ENCODE measurements at places on chromosomes 3 and 15.

- DNase-seq = no peak
Measured at GRCh38 chr3:176655404-176656094, 541.7 kb downstream of the TBL1XR1 start.

DNA sequence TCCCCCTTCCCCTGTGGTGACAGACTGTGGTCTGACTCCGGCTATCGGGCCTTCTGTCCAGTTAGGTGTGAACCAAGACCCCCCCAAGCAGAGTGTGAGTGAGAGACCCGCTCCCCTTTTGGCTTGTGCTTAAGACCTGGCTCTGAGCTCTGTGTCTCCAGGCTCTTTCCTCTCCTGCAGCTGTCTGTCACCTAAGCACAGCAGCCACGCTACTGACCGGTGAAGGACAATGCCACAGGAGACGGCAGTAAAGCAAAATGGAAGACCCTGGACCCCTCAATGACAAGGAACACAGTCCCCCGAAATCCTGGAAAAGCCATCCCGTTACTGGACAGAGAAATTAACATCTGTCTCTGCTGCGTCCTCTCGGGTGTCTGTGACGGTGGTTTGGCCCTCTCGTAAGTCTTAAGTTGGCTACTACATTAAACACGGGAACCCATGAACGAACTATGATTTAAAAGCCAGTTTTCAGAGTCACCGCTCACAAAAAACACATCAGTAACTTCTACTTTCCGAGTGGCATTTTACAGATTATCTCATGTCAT is 53.7 kb downstream of the CHSY1 start:
- no peak for DNase-seq

- no peak for DNase-seq
Measured at GRCh38 chr15:67946701-67947100, 106.9 kb upstream of the RNU6-1 start.

DNA sequence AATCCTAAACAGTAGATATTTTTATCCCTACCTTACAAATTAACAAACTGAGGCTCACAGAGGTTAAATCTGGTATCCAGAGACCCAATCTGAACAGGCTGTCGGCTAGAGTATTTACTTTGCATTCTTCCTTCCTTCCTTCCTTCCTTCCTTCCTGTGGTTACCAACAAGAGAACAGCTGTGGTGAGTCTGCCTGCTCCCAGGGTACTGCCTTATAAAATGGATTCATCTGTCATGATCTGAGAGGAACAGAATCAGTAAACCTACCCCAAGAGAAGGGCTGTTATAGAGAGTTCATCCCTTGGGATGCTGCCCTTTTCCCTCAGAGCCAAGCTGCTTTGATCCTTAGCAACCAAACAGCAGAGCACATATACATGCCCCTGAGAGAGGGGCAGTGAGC is 3.6 kb downstream of the GADL1 start:
- DNase-seq = no peak

- peak; percentile 37 for DNase-seq
Measured at GRCh38 chr3:179260949-179261765, 10.2 kb upstream of the KCNMB3 start.

- no peak for DNase-seq
Measured at GRCh38 chr15:69075440-69075839, 60.9 kb downstream of the NOX5 start.

DNA sequence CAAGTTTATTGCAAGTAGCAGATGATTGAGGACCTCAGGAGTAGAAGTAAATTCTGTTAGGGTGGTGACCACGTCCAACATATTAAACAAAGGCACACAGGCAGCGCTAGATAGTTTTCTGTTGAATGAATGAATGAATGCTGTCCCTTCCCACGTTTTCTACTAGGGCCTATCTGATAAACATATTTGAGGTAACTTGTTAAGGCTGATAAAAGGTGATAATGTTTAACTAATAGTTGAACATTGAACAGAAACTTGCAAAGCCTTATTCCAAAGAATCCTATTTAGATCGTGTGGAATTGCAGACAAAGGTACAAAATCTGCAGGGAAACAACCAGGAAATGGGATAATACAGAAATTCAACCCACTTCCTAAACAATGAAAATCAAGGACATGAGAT is 559.5 kb upstream of the SEMA6D start:
- no peak for DNase-seq

DNA sequence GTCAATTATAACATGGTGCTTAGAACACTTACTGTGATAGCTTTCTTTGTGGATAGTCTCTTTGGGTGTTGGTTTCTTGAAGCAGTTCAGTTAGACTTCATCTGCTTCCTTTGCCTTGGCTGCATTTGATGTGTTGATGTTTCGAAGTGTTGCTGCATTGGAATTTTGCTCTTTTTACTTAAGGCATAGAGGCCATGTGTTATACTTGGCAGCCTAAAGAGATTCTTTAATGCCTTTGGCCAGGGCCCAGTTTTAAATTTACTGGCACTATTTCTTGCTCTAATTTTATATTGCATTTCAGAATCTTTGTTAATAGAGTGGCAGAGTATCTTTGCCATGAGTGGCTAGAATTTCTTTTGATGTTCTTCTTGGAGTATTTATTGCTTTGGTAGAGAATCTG is 21.2 kb downstream of the NR1D2 start:
- DNase-seq = no peak

- no peak for DNase-seq
Measured at GRCh38 chr3:148186881-148187280, 510.8 kb upstream of the AGTR1 start.

GRCh38 chr15:58148633-58149445 is 10.7 kb downstream of the AQP9 start:
- no peak for DNase-seq

DNA sequence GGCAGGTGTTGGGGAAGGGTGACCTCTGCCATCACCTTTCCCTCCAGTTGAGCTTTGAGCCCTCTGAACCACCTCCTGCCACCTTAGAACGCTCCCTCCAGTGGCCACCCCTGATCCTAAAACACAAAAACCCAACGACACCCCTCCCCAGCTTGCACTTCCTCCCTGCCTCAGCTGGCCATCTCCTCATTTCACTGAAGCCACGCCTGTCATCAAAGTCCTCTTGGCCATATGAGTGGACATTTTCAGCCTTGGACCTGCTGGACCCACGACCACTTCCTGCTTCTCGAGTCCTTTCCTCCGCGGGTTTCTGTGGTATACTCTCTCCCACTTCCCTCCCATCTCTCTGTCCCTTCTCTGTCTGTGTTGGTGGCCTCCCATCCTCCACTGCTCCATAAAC is 48.5 kb upstream of the NR2C2 start:
- DNase-seq = no peak

- no peak for DNase-seq
Measured at GRCh38 chr15:66955871-66956585, 109.4 kb upstream of the SMAD3 start.

DNA sequence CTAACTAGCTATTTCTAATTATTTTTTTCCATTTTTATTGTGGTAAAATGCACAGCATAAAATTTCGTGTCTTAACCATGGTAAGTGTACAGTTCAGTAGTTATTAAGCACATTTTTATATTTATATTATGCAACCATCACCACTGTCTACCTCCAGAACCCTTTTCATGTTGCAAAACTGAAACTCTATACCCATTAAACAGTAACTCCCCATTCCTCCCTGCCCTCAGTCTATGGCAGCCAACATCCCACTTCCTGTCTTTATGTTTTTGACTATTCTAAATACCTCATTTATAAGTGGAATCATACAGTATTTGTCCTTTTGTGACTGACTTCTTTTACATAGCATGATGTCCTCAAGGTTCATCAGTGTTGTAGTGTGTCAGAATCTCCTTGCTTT is 25.5 kb downstream of the SLC35A5 start:
- DNase-seq = no peak

DNA sequence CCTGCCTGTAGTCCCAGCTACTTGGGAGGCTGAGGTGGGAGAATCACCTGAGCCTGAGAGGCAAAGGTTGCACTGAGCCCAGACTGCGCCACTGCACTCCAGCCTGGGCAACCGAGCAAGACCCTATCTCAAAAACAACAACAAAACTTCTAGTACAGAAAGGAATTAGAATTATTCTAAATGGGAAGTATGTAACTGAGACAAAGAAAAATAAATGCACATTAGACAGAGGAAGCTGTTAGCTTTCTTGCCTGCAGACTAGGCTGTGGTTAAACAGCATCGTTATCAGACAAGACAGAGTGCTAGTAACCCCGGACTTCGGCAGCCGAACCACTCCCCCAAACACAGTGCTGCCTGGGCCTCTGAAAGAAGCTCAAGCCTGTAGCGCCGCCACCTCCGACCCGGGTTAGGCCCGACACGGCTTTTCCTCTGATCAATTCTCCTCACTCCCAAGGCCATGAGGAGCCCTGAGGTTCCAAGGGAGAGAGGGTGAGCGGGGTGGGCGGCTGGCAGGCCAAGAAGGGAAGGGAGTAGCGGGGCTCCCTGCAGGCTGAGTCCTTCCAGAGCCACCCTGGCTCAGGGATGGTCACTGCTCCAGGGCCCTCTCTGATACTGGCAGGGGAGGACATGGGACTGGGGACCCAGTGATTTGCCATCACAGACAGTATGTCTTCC is 44.8 kb upstream of the MUC4 start:
- no peak for DNase-seq

DNA sequence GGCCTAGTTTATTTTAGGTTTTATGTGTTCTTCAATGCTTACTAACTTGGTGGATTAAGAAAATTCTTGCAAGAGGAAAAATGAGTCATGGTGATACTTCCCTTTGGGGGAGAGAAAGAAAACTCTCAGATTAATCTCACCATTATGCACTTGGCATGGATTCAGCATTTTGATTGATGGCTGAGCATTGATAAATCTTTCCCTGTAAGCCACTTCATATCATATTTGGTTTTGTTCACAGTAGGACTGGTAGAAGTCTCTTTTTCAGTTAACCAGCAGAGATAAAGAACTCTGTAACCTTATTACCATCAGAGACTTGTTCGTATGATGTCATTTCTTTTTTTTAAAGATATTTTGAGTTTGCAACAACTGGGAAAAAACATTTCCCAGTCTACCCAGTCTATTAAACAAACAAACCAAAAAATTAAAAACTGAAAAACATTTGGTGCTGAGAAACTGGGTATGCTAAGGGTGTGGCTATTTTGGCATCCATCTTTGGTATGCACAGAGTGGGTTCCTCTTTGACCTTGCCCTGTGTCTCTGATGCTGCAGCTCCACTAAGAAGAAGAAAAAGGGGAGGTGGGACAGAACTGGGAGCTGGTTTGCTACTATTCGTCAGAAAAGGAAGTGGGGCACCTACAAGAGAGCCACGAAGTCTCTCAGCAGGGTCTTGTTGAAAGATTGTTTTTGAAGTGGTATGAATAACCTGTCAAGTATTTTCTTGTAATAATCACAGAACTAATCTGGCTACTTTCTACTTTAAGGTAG is 17.2 kb downstream of the TMOD3 start:
- no peak for DNase-seq

- no peak for DNase-seq
Measured at GRCh38 chr15:41789236-41789635, 15.0 kb downstream of the MAPKBP1 start.

DNA sequence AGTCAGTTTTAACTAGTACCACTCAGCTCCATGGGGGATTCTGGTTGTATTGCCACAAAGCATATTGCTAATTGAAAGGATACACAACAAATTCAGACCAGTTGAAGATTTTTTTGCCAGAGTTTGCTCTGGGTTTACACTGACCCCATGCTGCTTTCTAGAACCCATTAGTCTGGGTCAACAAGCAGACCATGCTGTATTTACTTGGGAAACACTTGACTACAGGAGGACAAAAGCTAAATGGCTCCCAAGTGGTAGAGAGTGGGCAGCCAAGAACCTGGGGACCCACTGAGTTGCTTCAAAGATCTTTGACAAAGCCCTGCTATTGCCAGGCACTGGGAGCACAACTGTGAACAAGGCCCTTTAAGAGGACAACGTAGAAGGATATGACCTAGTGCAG is 86.8 kb upstream of the PSMD6 start:
- no peak for DNase-seq

- DNase-seq = no peak
Measured at GRCh38 chr3:182690172-182690571, 103.1 kb upstream of the ATP11B start.

- DNase-seq = no peak
Measured at GRCh38 chr3:150303768-150304167, 104.3 kb upstream of the TSC22D2 start.

DNA sequence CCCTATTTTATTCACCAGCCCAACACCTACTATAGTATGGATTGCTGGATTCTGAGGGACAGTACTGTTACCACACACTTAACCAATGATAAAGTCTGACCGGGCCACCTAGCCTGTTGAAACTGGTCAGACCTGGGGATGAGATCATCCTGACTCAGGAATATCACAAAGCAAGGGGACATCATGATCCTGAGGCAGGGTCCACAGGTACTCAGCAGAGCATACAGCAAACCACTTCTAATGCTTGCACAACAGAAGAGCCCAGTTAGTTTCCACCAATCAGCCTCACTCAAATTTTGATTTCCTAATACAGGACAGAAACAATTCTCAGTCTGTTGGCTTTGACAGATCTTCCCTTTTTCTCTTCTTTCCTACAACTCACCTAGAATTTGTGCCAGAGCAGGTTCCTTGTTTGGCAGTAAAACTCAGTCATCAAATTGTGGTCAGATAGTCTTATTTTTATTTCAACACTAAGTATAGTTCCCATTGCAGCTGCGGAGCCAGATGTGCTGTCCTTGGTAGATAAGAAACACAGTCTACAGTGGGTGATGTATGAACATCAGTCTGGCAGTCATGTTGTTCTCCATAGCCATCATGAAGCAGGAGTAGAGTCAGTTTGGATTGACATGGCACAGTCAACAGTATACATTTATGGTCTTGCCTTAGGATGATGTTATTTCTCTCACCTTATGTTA is 90.1 kb upstream of the PRR23C start:
- DNase-seq = no peak

GRCh38 chr3:178454726-178455125 is 81.5 kb upstream of the KCNMB2 start:
- no peak for DNase-seq

DNA sequence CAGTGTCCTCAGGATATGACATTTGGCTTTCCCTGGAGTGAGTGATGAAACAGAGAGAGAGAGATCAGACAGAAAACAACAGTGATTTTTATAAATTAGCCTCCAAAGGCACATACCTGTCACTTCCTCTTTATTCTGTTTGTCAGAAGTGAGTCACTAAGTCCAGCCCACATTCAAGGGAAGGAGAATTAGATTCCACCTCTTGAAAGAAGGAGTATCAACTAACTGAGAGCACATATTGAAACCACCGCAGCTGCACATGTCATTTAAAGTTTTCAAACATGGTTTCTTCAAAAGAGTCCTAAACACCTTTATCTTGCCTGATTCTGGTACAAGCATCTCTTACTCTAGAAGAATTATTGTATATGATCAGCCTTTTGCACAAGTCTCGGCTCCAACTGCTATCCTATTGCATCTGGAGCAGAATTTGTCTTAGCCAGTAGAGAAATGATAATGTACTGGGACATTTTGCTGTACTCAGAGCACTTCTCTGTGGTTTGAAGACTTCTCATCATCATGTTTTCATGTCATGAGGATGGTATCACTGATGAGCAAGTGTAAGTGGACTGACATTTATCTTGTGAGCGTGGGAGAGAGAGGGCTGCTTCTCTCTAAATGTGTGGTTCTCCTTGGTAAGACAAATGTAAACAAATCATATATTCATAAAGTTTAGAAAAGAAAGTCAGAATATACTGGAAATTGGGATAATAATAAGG is 338.9 kb upstream of the CFAP20DC start:
- no peak for DNase-seq

GRCh38 chr3:48576647-48577046 is 13.1 kb upstream of the UCN2 start:
- no peak for DNase-seq

- DNase-seq = no peak
Measured at GRCh38 chr3:118805007-118805406, 229.6 kb downstream of the IGSF11 start.
